ENCODE measurements at places on chromosomes 5 and 9.

- no peak for DNase-seq
Measured at GRCh38 chr5:36277521-36278176, 24.1 kb downstream of the RANBP3L start.

GRCh38 chr5:31516802-31517201, 15.1 kb downstream of the DROSHA start:
- no peak for DNase-seq

DNA sequence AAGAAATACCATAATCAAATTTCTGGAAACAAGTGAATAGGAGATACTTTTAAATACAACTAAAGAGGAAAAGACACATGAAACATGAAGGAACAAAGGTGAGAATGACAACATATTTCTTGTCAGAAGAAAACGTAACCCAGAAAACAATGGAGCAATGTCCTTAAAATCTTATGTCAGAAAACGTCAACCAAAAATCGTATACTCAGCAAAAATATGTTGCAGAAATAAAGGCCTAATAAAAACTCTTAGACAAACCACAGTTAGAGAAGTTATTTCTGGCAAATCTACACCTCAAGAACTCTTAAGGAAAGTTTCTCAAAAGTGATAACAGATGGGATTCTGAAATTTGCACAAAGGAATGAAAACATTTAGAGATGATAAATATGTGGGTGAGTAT, 66.3 kb upstream of the FBXL7 start:
- no peak for DNase-seq

- DNase-seq: no peak
Measured at GRCh38 chr9:89183146-89183545, 4.5 kb upstream of the SHC3 start.

DNA sequence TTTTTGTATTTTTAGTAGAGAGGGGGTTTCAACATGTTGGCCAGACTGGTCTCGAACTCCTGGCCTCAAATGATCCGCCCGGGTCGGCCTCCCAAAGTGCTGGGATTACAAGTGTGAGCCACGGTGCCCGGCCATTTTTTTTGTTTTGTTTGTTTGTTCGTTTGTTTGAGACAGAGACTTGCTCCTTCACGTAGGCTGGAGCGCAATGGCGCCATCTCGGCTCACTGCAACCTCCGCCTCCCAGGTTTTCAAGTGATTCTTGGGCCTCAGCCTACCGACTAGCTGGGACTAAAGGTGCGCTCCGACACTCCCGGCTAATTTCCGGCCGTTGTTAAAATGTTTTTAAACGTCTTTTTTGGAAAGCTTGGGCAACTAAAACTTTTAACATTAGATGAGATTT, 54.0 kb downstream of the SHOC1 start:
- no peak for DNase-seq

GRCh38 chr5:72380492-72381274, 60.5 kb downstream of the PTCD2 start:
- no peak for DNase-seq

- no peak for DNase-seq
Measured at GRCh38 chr5:123180178-123180577, 91.1 kb downstream of the PRDM6 start.

- DNase-seq: no peak
Measured at GRCh38 chr5:154368041-154368800, 77.6 kb upstream of the SAP30L start.

DNA sequence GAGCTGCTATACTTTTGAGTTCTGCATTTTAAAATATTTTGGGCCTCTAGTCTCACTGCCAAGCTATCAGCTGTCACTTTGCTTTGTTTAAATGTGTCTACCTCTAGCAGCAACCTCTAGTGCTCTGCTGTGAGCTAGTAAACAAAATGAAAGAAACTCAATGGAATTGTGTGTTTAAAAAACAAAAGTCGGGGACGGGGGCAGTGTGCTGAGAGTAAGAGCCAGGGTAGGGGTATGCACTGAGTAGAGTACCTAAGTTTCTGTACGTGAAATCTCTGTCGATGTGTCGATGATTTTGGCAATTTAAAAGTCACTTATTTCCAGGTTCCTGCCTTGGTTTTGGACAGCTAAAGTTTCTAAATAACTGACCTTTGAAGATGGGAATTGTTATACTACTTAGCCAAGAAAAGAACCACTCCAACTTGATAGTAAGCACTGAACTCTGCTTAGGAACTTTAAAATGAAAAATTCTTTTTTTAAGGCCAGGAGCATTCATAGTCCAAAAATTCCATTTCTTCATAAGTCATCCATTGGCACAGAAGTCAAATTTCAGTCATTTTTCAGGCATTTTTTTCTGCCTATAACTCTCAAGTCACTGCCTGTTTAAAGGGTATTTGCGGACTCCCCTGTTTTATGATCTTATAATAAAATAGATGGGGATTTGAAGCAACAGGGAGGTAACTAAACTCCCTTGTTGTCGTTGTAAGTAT, 111.5 kb downstream of the SAXO1 start:
- DNase-seq: no peak

GRCh38 chr5:179969110-179969509, 61.4 kb upstream of the TBC1D9B start:
- no peak for DNase-seq

DNA sequence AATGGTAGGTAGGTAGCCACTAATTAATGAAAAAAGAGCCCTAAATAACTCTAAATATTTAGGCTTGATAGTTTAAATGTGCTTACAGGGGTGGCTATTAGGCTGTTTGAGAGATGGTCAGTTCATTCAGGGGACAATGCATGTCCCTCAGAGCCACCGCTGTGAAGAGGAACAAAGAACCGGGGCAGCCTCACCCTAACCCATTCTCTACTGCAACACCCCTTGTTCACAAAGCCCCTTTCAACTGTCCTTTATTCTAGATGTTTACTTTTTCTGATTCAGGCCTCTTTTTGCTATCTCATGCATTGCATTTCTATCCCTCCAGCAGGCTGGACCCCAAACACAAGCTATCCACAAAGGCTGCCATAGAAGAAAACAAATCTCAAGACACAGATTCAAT, 906.7 kb downstream of the NR2F1-AS1 start:
- no peak for DNase-seq

DNA sequence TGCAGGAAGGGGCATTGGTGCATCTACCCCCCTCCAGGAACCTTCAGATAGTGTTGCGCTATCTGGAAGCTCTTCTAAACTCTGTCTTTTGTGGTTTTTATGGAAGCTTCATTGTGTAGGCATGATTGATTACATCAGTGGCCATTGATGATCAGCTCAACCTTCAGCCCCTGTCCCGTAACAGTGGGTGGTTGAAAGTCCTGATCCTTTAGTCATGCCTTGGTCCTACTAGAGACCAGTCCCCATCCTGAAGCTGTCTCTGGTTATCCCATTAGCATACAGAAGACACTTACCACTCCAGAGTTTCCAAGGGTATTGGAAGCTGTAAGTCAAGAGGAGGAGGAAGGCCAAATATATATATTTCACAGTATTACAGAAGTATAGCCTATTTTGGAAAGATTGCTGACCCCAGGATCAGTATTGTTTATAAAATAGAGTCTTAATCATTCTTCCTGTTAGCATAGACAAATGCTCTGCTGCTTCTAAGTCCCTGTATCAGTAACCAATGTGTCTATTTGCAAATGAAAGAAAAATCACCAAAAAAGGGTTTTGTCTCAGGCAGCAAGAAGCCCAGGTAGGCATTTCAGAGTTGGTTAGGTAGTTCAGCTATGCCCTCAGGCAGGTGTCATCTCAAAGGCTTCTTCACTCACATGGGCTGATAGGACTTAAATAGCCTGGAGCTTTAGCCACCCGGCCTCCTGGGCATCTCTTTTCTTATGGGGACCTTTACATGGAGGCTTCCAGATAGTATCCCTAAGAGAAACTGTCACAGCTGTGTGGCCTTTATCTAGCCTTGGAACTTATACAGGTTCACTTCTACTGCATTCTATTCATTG, 41.6 kb downstream of the SPIN1 start:
- no peak for DNase-seq

DNA sequence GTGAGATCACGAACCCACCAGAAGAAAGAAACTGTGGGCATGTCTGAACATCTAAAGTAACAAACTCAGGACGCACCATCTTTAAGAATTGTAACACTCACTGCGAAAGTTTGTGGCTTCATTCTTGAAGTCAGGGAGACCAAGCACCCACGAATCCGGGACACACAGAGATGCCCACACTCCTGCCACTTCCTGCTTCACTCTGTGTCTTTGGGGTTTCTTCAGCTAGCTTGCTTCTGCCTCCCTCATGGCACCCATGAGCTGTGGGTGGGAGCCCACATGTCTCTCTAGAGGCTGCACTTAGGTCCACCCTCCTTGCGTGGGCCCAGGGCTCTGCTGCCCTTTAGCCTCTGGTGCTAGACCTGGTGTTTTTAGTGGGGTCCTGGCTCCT, 61.2 kb upstream of the CNOT6 start:
- DNase-seq: no peak

- DNase-seq: no peak
Measured at GRCh38 chr9:30677221-30677620, 1707.2 kb upstream of the ACO1 start.

GRCh38 chr9:79300068-79300467, 271.7 kb upstream of the TLE4 start:
- DNase-seq: no peak

DNA sequence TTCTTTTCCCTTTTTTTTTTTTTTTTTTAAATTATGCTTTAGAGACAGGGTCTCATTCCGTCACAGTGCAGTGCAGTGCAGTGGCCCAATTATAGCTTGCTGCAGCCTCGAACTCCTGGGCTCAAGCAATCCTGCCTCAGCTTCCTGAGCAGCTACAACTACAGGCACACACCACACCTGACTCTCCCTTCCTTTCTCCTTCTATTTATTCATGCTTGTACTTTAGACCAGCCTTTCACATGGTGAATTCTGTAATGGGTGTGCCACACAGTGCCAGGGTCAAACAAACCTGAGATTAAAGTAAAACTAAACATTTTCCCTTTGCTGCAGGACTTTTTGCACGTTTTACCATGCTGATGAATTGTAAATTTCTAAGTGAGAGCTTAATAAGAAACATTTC, 8.0 kb downstream of the SH3RF2 start:
- no peak for DNase-seq

DNA sequence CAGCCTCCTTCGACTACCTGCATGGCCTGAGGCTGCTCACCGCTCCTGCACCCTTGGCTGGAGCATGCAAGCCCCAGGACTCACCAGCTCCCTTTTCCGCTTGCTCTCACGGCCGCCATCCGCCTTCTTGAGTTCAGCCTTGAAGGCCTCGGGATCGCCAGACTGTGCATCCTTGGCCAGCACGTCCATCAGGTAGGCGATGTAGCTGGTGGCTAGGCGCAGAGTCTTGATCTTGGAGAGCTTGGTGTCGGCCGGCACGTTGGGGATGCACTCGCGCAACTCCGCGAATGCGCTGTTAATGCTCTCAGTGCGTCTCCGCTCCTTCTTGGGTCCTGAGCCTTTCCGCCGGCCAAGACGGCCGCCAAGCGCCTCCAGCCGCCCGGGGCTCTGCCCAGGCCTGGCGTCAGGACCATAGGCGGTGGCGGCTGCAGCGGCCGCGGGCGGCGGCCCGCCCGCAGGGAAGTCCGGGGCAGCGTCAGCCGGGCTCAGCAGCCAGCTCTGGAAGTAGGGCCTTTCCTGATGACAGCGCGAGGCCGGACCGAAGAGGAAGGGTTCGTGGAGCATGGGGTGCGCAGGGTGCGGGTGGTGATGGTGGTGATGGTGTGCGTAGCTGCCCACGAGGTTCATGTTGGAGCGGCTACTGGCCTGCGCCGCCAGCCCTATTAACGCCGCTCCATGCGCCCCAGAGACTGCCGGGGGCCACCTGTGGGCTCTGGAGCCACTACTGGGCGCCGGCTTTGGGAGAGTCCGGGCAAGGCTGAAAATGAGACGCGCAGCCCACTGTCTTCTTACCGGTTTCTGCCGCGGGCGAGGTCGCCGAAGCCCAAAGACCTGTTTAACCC, 424 bp downstream of the HAND1 start:
- DNase-seq: no peak

DNA sequence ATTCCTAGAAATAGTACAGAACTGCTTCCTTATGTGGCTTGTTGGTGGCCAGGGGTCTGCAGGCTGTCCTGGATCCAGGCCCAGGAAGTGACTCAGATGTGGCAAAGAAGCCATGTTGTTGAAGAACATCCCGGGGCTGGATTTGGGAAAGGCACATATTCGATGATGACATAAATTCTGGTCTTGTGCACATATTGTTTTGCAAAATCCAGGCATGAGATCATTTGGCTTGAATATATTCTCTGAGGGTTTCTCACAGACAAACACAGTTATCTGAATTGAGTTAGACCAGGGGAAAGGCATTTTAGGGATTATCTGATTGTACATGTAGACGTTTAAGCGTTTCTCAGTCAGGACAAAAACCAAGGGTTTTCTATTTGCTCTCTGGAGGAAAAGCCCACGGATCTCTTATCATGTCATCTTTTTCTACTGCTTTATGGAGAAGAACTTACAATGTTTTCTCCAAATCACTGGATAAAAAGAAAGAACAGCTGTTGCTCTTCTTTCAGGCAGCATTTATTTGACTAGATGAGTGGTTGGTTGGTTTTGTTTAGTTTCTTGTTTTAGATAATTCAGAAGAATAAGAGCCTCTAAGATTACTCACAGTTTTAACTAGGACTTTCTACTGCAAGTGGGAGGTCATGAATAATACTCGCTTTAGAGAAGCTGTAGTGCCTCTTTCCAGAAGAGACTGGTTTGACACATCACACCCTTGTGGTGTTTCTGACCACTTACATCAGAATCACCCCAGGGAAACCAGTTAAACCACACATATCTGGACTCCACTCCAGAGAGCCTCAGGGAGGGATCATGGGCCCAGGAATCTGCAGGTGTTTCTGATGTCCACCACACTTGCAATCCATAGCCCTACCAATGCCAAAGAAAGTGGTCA, 29.5 kb upstream of the LHFPL2 start:
- DNase-seq: no peak

GRCh38 chr5:16492398-16493140, 27.0 kb upstream of the ZNF622 start:
- no peak for DNase-seq

DNA sequence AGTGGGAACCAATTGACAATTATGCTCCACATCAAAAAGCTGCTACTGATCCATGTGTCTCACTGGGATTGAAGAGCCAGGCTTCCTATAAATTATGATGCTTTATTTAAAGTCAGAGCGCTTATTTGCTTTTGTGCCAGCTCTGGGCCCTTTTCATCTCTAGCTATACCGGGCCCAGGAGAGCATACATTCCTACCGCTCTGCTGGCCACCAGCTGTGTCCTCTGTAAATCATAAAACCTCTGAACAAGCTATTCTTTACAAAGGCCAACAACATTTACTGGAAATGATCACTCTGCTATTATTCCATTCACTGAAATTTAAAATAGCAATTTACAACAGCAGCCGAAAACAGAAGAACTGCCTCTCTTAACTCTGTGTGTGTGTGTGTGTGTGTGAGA, 86.6 kb downstream of the ZNF608 start:
- no peak for DNase-seq

DNA sequence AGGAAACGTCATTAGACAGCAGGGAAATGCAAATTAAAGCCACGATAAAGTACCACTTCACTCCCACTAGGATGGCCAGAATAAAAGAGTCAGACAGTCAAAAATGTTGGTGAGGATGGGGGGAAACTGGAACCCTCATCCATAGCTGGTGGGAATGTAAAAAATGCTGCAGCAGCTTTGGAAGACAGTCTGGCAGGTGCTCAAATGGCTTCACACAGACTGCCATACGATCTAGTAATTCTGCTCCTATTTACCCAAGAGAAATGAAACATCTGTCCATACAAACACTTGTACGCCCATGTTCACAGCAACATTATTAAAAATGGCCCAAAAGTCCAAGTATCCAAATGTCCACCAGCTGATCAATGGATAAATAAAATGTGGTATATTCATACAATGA, 158.9 kb upstream of the PHYKPL start:
- DNase-seq: no peak
